Fibroblast of the conjunctiva (primary cell): ENCODE measurements at places on chromosomes 3 and 15.

- no peak for DNase-seq
These were observed 4.8 kb downstream of the PPP1R14D start for GRCh38 chr15:40823572-40824343.

GRCh38 chr3:192371870-192372400 is 355.4 kb downstream of the FGF12 start:
- DNase-seq = no peak

DNA sequence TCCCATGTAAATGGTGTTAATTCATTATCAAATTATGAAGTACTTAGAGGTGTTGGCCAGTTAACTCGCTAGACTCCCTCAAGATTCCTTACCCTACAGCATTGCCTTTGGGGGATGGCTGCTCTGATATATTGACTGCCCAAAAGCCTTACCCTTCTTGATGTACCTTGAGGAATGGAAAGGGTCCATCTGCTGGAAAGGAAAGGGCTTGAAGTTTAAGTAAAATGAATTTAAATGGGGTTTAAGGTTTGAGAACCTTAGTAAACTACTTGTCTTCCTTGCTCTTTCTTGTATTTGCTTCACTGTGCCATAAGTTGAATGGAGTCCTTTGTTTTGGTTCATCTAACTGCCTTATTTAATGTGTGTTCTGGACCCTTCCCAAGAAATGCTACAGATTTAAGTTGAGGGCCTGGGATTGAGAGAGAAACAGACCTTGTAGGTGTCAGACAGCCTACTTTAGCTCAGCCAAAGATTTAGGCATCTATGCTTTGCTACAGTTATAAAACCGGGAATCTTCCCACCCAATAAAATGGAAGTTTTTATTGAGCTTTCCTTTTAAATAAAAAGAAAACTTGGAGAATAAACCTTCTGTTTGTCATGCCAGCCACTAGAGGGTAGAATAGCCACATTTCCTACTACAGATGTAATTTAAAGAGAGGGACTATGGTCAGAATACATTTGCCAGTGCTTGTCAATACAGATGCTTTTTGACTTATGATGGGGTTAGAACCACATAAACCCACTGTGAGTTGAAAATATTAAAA is 25.3 kb downstream of the CMSS1 start:
- peak; percentile 63 for DNase-seq

- DNase-seq = no peak
These were observed 35.3 kb downstream of the ZBTB38 start for GRCh38 chr3:141403576-141403975.

GRCh38 chr15:91237445-91237844 is 137.4 kb downstream of the SV2B start:
- no peak for DNase-seq

- peak; percentile 94 for DNase-seq
These were observed 908.4 kb downstream of the EPHA3 start for GRCh38 chr3:90015688-90016356.

DNA sequence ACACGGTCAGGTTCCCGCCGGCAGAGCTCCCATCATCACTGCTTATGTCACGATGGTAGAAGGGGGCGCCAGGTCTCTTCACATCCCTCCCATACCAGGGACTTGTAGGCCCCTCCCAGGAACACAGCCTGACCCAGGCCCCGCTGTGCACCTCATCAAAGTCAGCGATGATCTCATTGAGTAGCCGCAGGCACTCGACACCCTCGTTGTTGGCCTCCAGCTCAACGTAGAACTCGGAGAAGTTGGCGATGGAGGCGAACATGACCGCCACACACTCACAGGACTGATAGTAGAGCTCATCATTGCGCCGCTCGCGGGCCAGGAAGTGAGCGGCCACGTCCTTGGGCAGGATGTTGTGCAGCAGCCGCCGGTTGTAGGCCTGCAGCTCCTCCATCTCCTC is 89.2 kb downstream of the SEC22A start:
- no peak for DNase-seq

- DNase-seq = no peak
These were observed 70.0 kb upstream of the ALDH1A3 start for GRCh38 chr15:100809587-100809986.

- no peak for DNase-seq
These were observed 48.0 kb upstream of the UTS2B start for GRCh38 chr3:191378142-191378812.

GRCh38 chr3:179430277-179430870 is 20.9 kb downstream of the GNB4 start:
- DNase-seq = no peak

DNA sequence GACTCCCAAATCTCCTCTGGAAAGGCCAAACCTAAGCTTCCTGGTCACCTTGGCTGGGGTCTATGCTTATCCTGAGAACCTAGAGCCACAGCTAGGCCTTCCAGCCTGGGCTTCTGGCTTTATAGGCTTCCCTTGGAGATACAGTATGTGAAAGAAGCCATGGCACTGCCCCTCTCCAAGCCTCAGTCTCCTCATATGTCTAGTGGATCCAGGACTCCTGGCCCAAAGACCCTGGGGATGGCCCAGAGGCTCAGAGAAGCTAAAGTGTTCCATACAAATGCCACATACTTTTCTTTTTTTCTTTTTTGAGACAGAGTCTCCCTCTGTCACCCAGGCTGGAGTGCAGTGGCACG is 8.6 kb downstream of the ACAA1 start:
- DNase-seq = no peak

GRCh38 chr3:122873741-122874515 is 79.1 kb downstream of the SLC49A4 start:
- DNase-seq = no peak

DNA sequence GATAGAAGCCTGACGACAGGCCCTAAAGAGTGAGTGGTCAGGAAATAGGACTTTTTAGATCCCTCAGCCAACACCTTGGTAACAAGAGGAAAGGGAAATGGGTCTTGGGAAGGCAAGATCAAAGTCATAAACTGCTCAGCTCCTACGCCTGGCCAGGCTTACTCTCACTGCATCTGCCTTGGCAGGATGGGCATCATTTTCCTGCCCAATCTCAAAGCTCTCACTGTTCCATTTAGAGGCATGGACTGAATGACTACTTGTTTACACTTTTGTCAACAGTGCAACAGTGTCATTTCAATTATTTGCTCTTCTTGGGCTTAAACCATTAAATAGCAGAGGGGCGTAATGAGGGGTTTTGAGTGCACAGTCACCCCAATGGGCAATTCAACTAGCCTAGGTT is 808.7 kb downstream of the GRM7 start:
- DNase-seq = no peak

DNA sequence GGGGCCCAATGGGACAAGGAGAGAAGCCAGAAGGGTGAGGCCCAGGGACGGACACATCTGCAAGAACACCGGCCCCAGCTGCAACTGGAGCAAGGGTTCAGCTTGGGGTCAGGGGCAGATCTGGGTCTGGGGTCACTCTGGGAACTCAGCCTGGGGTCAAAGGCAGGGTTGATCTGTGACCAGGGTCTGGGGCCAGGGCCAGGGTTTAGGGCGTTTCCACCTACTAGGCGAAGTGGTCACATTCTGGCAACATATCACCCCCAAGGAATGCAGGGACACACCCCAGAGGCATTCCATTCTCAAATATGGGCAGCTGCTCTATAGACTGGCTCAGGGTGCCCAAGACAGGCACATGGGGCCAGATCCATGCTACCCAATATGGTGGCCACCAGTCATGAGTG is 9.0 kb downstream of the UROC1 start:
- DNase-seq = no peak

- DNase-seq = no peak
These were observed 65.6 kb downstream of the SLTM start for GRCh38 chr15:58867926-58868325.

DNA sequence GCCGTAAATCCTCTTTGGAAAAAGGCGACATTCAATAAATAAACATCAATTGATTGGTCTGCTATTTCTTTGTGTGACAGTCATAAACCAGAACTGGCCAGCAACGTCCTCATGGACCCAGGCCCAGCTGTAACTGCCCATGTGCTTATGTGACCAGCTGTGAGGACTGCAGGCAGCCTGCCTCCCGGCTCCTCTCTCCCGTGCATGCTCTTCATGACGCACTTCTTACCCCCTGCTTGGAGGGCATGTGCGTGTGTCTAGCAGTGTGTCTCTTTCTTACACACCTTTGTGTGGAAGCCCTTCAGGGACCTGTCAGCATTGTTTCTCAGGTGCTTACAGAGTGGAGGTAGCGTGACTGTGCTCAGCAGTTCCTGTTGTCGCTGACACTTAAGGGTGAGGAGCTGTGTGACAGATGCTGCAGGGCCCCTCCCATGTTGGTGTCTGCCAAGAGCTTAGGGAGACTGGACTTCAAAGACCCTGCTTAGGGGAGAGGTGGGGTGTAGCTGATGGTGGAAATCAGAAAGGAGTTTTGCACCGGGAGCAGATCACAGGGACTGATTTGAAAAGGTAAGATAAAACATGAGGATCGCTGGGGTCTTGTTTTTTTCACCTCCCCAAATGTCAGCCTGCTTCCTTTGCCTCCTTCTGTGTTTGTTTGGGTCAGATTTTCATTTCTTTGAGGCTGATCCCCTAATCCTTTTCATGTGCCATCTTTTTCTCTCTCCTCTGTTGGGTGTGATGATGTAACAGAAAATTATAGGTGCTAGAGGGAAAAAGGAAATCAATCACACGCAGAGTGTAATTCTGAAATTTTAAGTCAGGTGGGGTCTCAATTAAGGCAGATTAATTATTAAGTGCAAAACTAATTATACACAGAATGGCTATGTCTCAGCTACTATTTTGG is 2.1 kb downstream of the PODXL2 start:
- no peak for DNase-seq

- DNase-seq = no peak
These were observed 264.9 kb downstream of the MEX3B start for GRCh38 chr15:81780966-81781365.

GRCh38 chr3:126023390-126023789 is 54.4 kb downstream of the ROPN1B start:
- DNase-seq = no peak

DNA sequence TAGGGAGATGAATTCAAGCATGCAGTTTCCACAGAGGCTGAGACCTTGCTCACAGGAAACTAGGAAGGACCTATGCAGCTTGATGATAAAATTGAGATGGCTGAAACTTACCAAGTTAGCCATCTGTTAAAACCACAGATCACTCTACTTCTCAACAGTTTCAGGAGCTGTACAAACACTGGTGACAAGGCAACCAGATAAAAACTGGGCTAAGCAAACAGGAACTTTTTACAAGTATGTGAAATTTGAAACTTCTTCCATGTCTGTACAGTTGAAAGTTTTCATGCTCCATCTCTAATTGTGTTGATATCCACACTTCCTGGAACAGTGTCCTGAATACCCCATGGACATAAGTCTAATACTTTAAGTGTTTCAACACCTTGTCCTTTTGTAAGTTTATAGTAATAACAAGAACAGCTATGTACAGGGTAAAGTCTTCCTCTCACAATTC is 78.2 kb downstream of the FAIM start:
- DNase-seq = peak; percentile 30

DNA sequence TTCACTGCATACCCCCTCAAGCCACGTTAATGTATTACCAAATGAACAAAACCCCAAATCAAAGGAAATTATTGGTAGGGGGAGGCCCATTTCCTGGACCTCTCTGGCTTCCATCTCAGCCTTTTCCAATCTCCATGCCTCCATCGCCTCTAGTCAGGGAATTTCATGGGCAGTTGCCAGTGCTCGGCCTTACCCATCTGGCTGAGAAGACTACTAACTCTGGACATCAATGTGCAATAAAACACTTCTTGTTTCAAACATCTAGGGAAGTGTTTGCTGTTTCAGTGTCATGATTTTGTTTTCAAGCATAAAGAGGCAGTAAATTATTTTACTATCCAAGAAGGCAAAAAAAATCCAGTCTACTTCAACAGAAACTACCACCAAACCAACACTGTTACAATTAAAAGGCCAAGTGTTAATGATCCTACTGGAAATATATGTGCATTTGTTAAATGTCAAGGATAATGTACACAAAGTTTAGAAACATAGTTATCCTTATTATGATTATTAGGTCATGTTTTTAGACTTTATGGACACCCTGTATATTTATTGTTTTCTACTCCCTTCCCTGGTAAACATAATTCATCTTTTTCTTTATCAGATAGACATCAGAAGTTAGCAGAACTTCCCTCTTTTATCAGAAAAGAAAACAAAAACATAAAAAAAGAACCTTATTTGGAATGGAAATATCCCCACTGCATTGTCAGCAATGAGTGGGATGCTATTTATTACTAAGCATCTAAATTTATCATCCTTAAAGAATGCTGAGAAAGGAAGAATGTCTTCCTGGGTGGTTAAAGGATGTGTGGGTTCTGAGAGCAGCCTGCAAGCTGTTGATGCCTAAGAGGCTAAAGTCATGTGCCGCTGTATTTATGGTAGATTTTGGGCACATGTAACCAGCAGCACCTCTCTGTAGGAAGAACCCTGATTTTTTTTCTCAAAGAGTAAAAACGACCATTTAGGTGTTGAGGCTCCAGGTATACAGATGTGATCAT is 15.2 kb downstream of the LDHAL6B start:
- peak; percentile 56 for DNase-seq

DNA sequence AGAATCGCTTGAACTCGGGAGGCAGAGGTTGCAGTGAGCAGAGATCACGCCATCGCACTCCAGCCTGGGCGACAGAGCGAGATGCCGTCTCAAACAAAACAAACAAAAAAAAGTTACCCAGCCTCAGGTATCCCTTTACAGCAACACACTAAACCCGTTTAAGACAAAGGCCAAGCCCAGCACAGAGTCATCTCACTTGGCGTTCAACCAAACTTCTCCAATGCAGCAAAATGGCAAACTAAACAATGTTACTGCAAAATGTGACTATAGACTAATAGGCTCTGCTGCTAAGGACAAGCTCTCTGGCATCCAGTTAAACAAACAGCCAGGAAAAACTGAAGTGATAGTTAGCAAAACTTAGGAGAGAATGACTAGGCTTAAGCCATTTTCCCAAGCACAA is 6.4 kb upstream of the FAM219B start:
- DNase-seq = no peak

DNA sequence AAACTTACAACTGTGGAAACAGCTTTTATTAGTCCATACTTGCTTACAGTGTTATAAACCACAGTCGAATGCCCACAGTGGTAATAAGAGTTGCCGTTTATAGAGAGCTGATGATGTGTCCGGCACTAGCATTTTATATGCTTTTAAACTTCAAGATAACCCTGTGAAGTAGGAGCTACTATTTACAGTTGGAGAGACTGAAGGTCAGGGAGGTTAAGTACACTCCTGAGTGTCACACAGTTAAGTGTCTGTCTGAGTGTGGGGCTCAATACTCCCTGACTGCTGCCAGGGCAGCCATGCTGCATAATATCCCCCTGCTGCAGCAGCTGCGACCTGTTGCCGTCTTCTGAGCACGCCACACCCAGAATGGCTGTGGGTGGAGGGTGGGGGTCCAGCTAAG is 89.9 kb upstream of the TNFAIP8L3 start:
- no peak for DNase-seq

- no peak for DNase-seq
These were observed 611 bp upstream of the USP19 start for GRCh38 chr3:49121132-49121736.

GRCh38 chr3:45618081-45618509 is 23.5 kb downstream of the LIMD1 start:
- DNase-seq = no peak

- DNase-seq = no peak
These were observed 5.0 kb downstream of the ITGB5 start for GRCh38 chr3:124881976-124882697.
